ENCODE measurements at places on chromosomes 4 and X.

- no peak for DNase-seq
Observed at GRCh38 chr4:105996845-105997244, 101.6 kb downstream of the NPNT start.

- DNase-seq, result peak; percentile 50
Observed at GRCh38 chr4:138494931-138495330, 252.8 kb upstream of the SLC7A11 start.

- DNase-seq, result no peak
Observed at GRCh38 chrX:21998037-21998436, 34.1 kb upstream of the PHEX start.

DNA sequence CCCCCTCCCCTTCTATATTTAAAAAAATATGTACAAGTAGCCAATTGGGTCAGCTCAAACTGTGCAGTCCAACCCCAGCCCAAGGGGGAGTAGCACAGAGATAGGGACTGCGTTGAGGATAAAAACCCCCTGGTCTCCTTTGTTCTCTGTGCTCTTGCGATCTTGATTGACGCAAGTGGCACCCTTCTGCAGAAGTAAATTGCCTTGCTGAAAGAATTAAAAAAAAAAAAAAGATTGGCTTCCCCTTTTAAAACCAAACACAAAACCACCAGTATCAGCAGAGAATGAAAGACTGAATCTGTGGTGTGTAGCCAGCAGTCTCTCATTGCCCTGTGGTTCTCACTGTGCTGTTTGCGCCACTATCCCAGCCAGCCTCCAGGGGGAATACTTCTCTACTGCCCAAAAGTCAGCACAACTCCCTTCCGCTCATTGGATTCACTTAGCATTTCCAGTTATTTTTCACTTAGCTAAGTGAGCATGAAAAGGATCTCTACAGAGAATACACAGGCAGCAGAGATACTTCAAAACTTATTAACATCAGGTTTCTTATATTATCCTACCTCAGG is 29.7 kb downstream of the MANBA start:
- no peak for DNase-seq

- no peak for DNase-seq
Observed at GRCh38 chrX:111649638-111650037, 31.3 kb upstream of the ALG13 start.

- DNase-seq, result no peak
Observed at GRCh38 chr4:53141308-53141707, 224.6 kb downstream of the SCFD2 start.

GRCh38 chr4:17580969-17581368 is 4.0 kb downstream of the LAP3 start:
- DNase-seq, result no peak

GRCh38 chrX:11438767-11439166 is 145.6 kb downstream of the AMELX start:
- no peak for DNase-seq

GRCh38 chr4:9988933-9989332 is 32.4 kb downstream of the SLC2A9 start:
- no peak for DNase-seq

DNA sequence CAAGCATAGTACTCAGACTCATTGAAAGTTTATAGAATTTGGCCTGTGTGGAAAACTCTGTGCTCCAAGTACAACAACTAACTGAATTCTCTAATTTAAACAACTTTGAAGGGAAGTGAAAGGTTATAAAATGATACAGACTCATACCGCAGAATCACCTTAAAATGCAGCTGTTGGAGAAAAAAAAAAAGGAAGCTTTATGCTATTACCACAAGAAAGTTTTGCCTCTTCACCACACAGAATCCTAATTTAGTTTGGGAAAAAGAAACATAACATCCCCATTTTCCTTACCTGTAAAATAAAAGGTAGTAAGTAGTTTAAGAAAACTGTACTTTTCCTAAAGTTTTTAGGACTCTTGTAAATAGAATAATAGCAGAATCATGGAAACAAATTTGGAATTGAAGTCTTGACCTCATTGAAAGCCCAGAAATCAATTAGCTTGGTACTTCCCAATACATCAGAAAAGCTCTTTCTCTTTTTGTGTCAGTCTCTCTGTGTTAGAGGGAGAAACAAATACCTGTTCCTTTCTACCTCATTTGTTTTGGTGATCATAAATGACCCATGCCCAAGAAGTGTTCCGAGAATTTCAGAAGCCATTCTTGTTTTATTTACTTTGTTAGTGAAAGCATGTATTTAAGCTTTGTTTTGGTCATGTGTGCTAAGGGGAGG is 78.8 kb downstream of the NFKB1 start:
- no peak for DNase-seq

DNA sequence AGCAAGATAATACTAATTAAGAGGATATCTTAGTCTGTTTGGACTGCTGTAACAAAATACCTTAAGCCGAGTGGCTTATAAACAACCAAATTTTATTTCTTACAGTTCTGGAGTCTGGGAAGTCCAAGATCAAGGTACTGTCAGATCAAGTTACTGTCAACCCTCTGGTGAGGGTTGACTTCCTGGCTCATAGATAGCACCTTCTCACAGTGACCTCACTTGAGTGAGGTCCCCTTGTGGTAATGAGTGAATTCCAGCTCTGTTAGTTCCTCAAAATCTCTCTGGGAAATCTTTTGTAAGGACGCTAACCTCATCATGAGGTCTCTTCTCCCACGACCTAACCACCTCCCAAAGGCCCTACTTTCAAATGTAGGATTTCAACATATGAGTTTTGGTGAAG is 36.9 kb upstream of the ADGRA3 start:
- peak; percentile 3 for DNase-seq

- DNase-seq, result no peak
Observed at GRCh38 chrX:19658030-19658429, 142.7 kb upstream of the MAP3K15 start.

- DNase-seq, result no peak
Observed at GRCh38 chrX:125507119-125507518, 187.4 kb downstream of the TEX13C start.

DNA sequence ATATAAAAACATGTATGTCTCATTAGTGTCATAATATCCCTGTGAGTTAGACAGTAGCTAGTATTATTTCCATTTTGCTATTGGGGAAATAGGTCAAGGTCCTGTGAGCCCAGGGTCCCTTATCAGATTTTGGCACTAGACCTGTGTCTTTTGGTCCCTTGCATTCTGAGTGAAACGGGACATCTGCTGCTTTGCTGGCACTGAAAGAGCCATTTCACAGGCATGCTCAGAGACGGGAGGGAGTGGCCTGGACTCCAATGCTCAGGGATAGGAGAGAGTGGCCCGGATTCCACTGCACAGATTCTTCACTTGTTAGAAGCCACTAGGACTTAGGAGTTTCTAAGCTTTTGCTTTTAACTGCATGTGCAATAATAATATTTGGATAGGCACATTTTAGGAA is 177.2 kb downstream of the TSPAN5 start:
- no peak for DNase-seq

- DNase-seq, result no peak
Observed at GRCh38 chr4:32499171-32499570, 1779.0 kb downstream of the PCDH7 start.

DNA sequence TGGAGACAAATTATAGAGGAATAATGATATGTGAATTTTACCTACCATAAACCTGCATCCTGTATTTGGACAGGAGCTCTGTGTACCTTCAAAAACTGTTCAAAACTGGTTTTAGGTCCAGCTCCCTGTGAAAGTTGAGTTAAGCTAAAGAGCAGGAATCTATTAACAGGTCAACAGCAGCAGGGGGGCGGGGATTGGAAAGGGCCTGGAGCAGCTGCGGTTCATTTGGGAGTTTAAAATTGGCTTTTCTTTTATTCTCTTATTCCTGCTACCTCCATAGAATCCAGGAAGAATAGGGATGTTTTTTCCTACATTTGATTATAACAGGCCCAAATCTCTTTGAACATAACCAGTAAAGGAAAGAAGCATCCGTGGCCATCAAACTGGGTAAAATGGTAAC is 23.8 kb downstream of the SHROOM3 start:
- DNase-seq, result no peak

GRCh38 chrX:56800801-56801200 is 71.8 kb downstream of the NBDY start:
- peak; percentile 14 for DNase-seq

GRCh38 chr4:38563707-38564495 is 100.1 kb upstream of the KLF3 start:
- no peak for DNase-seq

Data from suppressor macrophage treated with lipopolysaccharide for 4 hours (primary cell).